Stimulated activated CD8-positive, alpha-beta memory T cell treated with anti-CD3 and anti-CD28 coated beads, Interleukin-12 subunit alpha, Interleukin-12 subunit beta, amount 100 ng/mL, for 4 hours (primary cell): ENCODE measurements at places on chromosomes 4 and X.

- DNase-seq = no peak
Observed at GRCh38 chrX:21802054-21802670, 37.3 kb upstream of the MBTPS2 start.

DNA sequence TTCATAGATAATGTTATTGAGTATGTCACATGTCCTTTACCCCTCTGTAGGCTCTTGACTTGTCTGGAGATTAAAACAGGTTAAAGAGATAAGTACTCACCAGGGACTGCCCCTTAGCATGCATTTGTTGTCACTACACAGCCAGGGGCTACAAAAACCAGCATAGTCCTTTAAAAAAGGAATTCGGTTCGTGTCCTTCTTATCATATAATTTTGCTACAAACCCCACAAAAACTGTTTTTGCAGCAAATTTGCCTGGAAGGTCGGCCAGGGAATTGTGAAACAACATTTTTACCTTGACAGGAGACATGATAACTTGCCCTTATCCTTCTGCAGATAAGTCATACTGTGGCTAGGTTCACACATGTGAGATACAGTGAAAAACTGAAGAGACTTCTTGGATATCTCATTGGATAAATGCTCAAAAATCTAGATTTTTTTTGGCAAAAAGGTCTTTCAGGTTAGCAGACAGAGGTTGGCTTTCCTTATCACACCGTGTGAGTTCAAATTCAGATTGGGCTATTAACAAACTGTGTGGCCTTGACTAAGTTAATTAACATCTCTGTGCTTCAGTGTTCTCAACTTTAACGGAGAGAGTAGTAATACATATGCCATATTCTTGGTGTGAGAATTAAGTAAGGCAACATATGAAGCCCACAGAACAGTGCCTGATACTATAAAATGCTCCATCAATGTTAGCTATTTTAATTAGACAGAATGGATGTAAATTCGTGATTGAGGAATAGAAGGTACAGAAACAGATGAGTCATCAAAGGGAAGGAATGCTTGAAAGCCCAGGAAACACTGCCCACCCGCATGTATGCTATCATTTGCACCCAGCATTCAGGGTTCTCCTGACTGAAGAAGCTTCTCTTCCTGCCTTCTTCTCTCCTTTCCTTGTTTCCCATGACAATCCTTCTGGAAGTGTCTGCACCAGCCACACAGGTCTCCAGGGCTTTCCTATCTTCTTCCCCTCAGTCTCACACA, 30.0 kb downstream of the FAM9C start:
- DNase-seq = no peak

DNA sequence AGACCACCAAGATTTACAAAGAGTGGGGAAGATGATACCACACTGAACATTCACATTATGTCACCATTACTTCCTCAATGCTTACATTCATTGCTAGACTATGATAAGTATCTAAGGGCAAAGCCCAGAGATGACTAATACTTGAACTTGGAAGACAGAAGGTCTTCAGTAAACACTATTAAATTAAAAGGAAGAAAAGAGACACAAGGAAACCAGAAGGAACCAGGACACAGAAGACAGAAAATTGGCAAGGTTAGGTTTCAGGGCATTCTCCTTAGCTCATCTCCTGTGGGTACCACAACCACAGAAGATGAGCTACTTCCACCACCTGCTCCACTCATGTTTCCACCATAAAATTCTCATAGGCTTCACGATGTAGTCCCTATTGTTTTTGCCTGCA, 64.9 kb downstream of the NLGN4X start:
- DNase-seq = no peak

- DNase-seq = no peak
Observed at GRCh38 chr4:152104901-152105357, 344.1 kb upstream of the GATB start.

DNA sequence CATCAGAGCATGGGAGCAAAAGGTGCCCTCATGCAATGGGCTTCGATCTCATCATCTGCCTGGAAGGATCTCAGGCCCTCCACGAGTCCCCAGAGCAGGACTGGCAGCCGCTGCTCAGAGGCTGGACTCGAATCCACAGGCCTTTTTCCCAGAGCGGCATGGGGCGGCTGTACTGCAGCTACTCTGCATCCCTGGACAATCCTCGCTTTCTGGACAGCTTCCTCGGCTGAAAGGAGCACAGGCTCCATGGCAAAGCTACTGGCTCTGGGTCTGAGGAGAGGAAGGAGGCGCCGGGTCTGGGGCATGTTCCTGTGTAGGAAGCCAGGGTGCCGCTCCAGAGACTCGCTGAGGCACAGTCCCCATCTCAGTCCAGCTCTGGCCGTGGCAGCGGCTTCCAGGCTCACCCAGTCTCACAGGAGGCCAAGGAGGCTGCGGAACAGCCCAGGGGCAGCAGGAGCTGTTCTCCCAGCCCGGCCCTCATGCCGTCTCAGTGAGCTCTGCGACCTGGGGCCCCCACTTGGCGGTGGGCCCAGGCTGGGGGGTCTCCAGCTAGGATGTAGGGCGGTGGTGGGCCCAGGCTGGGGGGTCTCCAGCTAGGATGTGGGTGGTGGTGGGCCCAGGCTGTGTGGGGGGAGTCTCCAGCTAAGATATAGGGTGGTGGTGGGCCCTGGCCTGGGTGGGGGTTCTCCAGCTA, 2.7 kb upstream of the SPON2 start:
- no peak for DNase-seq

- DNase-seq = no peak
Observed at GRCh38 chrX:155888139-155888538, 7.0 kb downstream of the VAMP7 start.

GRCh38 chr4:70831293-70831692, 8.4 kb downstream of the GRSF1 start:
- no peak for DNase-seq

DNA sequence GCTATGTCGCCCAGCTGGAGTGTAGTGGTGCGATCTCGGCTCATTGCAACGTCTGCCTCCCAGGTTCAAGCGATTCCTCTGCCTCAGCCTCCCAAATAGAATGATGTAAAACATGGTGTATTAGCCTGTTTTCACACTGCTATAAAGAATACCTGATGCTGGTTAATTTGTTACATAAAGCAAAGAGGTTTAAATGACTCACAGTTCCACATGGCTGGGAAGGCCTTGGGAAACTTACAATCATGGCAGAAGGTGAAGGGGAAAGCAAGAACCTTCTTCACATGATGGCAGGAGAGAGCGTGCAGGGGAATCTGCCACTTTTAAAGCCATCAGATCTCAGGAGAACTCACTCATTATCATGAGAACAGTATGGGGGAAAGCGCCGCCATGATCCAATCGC, 1191.8 kb downstream of the ARAP2 start:
- DNase-seq = no peak

DNA sequence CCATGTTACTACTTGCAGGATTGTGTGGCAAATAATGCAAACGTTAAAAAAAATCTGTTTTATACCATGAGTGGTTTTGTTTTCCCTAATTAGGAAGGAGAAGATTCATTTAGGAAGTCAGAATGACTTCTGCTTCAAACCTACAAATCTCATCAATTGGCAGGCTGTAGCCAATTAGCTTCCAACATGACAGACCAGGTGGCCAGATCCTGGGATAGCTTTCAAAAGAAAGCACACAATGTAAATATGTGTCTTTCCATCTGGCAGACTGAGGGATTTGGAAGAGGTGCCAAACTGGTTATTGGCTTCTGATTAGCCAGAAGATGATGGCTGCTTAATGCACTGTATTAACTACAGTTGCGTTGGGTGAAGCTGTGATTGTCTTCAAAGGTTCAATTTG, 432.8 kb downstream of the ANKRD50 start:
- no peak for DNase-seq

- DNase-seq = no peak
Observed at GRCh38 chrX:130144509-130144908, 21.1 kb downstream of the AIFM1 start.

GRCh38 chr4:169030562-169030982, 20.5 kb upstream of the CBR4 start:
- DNase-seq = no peak

DNA sequence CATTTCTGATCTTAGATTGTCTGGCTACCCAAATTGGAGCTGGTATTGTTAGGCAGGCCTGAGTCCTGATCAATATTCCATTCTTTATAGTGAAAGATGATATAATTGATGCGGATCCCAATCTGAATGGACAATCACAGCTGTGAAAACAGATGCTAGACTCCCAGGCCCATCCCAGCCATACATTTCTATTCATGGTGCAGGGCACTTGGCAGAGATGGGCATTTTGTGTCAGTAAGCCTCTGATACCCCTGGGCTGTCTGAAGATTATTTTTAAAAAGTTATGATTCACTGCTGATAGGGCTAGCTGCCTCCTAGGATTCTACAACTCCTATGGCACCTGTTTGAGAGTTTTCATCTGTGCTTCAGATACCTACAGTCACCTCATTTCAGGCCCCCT, 61.2 kb upstream of the TSPAN7 start:
- DNase-seq = no peak

DNA sequence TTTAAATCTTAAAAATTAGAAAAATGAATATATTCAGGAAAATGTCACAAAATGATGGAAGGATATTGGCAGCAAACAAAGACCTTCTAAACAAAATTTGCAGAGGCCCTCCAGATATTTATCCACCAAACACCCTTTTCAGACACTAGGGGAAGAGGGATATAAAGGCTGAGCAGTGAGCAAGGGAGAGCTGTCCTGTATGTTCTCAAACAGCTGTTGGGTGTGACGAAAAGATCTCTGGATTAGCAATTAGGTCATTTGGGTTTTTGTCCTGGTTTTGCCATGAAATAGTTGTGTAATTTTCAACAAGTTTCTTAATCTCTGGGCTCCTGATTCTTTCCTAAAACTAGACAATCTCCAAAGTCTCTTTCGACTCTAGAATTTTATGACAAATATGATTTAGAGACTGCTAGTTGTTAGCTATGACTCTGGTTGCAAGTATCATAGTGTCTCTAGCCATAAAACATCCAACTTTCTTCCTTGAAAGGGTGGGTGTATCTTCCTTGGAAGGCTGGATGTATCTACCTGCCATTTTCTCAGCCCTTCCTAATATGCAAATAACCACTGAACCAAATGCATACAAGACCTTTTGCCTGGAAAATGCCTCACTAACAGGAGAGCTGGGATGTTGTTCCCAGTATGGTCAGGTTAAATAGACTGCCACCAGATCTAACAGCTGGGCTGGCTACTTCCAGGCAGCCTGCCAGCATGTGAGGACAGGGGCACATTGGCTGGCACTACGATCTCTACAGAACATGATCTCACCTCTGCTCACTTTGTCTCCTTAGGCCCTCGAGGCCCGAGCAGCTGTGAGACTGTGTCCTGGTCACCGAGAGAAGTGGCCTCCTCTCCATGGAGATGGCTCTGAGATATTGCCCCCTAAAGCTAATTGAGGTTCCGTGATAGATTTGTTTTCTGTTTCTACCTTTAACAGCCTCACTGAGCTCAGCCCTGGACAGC, 225.5 kb upstream of the JADE1 start:
- no peak for DNase-seq

- DNase-seq = no peak
Observed at GRCh38 chr4:90174621-90175023, 47.4 kb downstream of the CCSER1 start.

DNA sequence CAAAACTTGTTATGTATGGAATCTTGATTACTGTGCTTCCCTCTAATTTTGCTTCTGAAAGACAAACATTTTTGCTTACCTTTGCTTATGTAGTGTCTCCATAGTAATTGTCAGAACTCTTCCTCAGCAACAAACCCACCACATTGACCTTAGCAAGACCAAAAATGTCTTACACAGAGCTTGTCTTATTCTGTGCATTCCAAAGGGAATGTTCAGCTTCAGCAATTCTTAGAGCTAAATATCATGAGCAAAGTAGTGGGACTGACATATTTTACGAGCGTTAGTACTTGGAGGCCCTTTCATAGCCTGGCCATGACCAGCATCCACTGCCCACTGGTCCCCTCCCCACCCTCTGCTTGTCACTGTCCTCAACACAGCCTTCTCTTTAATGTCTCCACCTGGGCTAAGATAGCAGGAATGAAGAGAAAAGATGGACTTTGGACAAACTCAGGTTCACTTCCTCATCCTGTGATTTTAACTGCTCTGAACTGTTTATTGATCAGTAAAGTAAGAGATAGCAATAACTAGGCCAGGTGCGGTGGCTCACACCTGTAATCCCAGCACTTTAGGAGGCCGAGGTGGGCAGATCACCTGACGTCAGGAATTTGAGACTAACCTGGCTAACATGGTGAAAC, 15.5 kb upstream of the SH3D19 start:
- DNase-seq = no peak

DNA sequence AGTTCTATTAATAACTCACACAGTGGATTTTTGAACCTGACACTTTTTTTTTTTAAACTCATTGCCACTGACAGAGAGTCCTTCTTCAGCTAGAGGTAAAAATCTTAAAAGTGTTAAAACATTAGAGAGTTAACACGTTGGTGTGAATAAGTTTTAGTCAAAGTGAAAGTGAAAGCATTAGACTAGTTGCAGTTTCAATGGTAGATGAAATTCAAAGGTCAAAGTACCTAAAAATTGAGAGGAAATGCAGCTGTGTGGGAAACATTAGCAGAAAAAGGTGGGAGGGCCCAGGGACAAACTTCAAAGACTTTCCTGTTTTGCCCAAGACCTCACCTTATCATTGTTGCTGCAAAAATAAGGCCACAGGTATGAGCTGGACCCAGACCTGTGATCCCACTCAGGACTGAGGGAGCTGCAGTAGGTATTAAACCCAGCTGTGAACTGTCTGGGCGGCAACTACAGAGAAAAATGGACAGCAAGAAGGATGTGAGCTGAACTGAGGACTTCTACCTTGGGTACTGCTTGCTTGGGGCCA, 17.6 kb upstream of the GABRA4 start:
- no peak for DNase-seq

- DNase-seq = no peak
Observed at GRCh38 chr4:152556834-152557233, 20.9 kb upstream of the FBXW7 start.

GRCh38 chr4:13543032-13543838, 1.1 kb downstream of the NKX3-2 start:
- no peak for DNase-seq

GRCh38 chr4:163172647-163173046, 6.0 kb upstream of the NAF1 start:
- DNase-seq = no peak

DNA sequence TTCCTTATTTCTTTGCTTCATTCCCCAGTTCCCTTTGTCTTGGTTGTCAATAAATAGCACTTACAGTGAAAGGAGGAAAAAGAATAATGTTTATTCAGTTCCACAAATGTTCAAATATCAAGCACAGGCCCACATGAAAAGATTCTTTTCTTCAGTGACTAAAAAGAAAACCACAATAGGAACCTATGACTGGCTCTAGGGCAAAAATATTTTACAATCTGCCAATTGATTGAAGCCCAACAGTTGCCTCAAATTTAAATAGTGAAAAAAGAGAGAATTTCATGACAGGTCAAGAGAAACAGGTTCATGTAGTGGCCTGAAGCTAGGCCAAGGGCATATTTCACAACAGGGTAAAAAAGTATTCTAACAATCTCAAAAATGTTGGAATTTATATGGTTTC, 553.8 kb downstream of the CENPC start:
- DNase-seq = no peak

DNA sequence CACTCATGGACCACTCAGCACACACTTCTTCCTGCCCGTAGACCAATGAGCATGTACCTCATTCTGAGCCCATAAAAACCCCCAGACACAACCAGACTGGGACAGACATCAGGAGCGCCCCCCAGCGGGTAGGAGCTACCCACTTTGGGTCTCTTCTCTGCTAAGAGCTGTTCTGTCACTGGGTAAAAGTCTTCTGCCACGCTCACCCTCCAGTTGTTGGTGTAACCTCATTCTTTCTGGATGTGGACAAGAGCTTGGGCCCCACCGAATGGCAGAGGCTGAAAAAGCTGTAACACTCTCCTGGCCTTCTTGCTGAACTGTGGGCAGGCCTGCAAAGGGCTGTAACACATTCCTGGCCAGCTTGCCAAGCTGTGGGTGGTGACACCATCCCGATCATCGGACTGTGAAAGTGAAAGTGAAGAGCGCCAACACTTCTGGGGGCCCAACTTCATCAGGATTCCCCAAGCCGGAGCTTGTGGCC, 137.6 kb downstream of the TECRL start:
- DNase-seq = no peak
